ENCODE measurements at places on chromosomes 13 and 19. TPM values are rescaled to one million over a fixed set of nuclear protein-coding genes. Genes with fewer than 3 reads are reported as not detected.

Gene ZNF417
- total RNA-seq, result 24.8 TPM

Gene DAND5
- total RNA-seq, result not detected

Gene ACTN4
- total RNA-seq, result 597 TPM

Gene SLITRK6
- total RNA-seq, result 0.80 TPM

Gene CUL4A
- 62.3 TPM for total RNA-seq

Gene PSG3
- not detected for total RNA-seq

Gene OR2Z1
- not detected for total RNA-seq

Gene LCP1
- total RNA-seq, result 52.7 TPM

Gene ZNF571
- 10.7 TPM for total RNA-seq

Gene TLE2
- total RNA-seq, result 232 TPM

Gene KIR3DL2
- total RNA-seq, result not detected

Gene HIF3A
- 55.0 TPM for total RNA-seq

Gene PLIN3
- total RNA-seq, result 32.1 TPM

Gene HMGB1
- total RNA-seq, result 304 TPM

Gene BRCA2
- 3.6 TPM for total RNA-seq

Gene GARIN5A
- 0.45 TPM for total RNA-seq

Gene PROZ
- total RNA-seq, result not detected

Gene LILRB3
- total RNA-seq, result 23.9 TPM

Gene TUBA3C
- total RNA-seq, result not detected

Gene ZNF134
- total RNA-seq, result 16.5 TPM

Gene NLRP4
- not detected for total RNA-seq

Gene NLRP12
- 1.7 TPM for total RNA-seq

Gene NDUFA13
- 206 TPM for total RNA-seq

Gene MEIS3
- total RNA-seq, result 6.6 TPM

Data from sciatic nerve (tissue), 2 donors.